ENCODE measurements at places on chromosomes 1 and 21.
A peak's percentile ranks its signal among the peaks of the same experiment; 100 is the strongest.

DNA sequence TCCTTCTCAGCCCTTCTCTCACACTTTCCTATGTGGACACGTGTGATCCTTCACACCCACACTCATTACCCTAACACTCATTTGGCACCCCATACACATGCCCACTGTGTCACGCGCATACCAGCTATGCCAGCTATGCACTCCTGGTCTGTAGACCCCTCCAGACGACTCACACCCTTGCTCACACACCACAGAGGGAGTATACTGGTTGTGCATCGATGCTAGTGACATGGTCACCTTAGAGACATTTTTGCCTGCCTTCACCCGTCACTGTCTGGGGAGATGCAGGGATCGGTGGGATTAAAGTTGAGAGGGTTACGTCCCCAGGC is 8.3 kb upstream of the PPM1J start:
- DNase-seq = no peak

GRCh38 chr1:15951341-15952153 is 24.4 kb downstream of the ZBTB17 start:
- DNase-seq = no peak

- peak; percentile 69 for DNase-seq
Observed at GRCh38 chr1:91851130-91852010, 34.6 kb downstream of the TGFBR3 start.

GRCh38 chr1:221444346-221444745 is 297.5 kb downstream of the DUSP10 start:
- DNase-seq = no peak

- DNase-seq = no peak
Observed at GRCh38 chr1:221141606-221142285, 262.5 kb downstream of the HLX start.

DNA sequence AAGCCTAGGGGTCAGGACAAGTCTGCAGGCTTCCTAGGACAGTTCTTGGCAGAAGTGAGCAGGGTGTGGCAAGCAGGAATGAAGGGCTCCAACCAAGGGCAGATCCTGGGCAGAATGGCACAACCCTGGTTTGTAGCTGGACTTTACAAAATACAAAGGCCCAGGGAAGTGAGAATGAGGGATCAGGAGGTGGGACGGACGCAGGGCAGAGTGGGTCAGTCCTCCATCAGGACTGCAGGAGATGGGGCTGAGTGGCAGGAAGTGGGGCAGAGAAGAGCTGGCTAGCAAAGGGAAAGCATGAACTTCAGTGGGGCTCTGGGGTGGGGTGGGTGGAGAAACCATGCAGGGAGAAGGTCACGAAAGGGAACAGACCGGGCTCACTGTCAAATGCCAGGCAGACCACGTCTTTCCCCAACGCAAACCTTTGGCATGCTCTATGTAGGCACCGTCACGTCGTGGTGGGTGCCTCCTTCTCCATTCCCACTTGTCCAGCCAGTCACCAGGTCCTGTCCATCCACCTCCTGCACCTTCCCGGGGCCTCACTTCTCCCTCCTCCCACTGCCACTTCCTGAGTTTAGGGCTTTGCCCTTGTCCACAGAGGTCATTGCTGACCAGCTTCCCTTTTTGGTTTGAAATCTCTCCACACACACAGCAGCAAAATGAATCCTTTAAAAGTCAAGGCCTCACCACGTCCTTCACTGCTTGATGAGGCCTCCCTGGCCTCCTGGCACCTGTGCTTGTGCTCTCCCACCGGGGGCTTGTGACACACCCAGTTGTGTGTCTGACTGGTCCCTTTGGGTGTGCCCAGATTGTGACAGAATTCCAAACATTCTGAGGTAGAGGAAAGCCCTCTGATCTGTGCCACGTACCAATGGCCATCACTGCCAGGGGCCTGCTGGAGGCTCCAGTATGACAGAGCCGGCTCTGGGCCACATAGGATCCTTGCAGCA is 8.7 kb upstream of the CLDN19 start:
- no peak for DNase-seq

DNA sequence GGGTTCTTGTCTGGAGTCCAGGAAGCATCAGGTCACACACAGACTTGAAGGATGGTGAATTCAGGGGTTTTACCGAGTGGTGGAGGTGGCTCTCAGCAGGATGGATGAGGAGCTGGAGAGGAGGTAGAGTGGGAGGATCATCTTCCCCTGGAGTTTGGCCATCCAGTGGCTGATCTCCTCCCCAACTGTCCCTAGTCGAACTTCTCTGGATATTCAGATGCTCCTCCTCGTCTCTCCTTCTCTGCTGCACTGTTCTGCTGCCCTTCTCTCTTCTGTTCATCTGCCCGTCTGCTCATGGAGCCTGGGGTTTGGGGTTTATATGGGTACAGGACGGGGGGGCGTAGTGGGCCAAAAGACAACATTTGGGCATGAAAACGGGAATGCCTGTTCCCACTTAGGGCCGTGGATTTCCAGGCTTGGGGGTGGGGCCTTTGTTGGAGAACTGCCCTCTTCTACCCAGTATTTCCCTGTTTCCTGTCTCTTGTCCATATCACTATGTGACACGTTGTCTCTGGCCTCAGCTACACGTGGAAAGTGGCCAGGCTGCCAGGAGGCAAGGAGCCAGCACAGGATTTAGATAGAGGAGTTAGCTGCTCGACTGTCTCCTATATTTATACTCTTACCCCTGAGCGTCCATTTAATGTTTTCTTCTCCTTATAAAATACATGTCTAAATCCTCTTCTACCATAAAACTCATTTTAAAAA is 76.7 kb downstream of the SIPA1L2 start:
- no peak for DNase-seq

GRCh38 chr1:231751415-231751814 is 124.8 kb downstream of the DISC1 start:
- DNase-seq = no peak

GRCh38 chr1:7257225-7257624 is 472.0 kb downstream of the CAMTA1 start:
- no peak for DNase-seq

GRCh38 chr1:85200463-85201339 is at the start of gene SYDE2:
Gene SYDE2 (minus strand): TSS chr1:85201016. CDS start chr1:85200996, 20 bp downstream.
- DNase-seq = peak; percentile 94

GRCh38 chr1:57819893-57820292 is 396.0 kb upstream of the DAB1 start:
- no peak for DNase-seq

- peak; percentile 13 for DNase-seq
Observed at GRCh38 chr1:201850053-201850397, 21.1 kb downstream of the IPO9 start.

- DNase-seq = peak; percentile 35
Observed at GRCh38 chr1:27007909-27008582, 4.6 kb downstream of the TENT5B start.

DNA sequence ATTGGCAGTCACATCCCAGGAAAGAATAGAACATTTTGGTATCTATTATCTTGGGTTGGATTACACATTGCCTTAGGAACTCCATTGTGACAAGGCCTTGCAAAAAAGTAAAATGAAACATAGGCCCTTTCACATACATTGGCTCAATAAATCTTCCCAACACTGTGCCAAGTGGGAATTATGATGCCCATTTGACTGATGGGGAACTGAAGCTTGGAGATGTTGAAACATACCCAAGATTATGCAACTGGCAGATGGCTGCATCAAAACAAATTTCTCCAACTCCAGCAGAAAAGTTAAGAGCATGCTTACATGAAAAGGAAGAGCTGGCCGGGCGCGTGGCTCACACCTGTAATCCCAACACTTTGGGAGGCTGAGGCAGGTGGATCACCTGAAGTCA is 26.9 kb downstream of the PLEKHO1 start:
- DNase-seq = no peak

DNA sequence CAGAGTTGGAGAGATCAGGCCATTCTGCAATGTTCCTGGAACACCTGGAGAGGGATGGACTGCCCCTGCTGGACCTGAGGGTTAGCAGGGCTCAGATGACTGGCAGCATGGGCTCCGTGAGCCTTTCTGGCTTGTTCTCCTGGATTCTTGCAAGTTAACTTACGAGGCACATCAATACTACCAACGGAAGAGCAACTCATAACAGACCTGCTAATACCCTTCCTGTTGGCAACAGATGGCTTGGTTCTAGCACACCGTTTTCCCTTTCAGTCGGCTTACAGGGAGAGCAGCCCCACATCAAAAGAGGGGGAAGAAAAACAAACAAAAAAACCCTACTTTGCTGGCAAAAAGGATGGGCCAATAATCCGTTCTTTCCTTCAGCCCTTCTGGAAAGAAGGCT is 47.9 kb downstream of the SLC66A1 start:
- DNase-seq = no peak

- DNase-seq = no peak
Observed at GRCh38 chr1:248416226-248416625, 13.4 kb downstream of the OR2T1 start.

DNA sequence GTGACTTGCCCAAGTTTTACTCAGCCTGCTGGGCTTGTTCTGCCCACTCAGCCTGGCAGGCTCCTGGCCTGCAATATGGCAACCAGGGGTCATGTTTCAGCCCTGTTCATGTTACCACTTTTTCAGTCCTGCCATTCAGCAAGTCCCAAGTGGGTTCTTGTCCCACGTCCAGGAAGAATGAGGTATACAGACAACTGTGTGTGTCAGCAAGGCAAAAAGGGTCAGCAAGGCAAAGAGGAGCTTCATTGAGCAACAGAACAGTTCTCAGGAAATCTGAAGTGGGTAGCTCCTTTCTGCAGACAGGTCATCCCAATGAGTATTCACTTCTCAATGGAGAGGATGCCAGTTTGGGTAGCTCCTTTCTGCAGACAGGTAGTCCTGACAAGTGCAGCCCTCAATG is 1233.3 kb upstream of the B3GALT2 start:
- peak; percentile 60 for DNase-seq

GRCh38 chr1:25100151-25100833 is 132.0 kb downstream of the SYF2 start:
- peak; percentile 59 for DNase-seq

All from DMS53 (cell line).